Stimulated activated CD4-positive, alpha-beta T cell treated with anti-CD3 and anti-CD28 coated beads, Interleukin-1b, Interleukin-23, amount 100 ng/mL, for 1 hour (primary cell): ENCODE measurements at places on chromosomes 7 and 10.

GRCh38 chr10:69757553-69758309 is 44.0 kb upstream of the COL13A1 start:
- DNase-seq, result no peak

- no peak for DNase-seq
These were observed 262.1 kb downstream of the ATRNL1 start for GRCh38 chr10:115355162-115355760.

DNA sequence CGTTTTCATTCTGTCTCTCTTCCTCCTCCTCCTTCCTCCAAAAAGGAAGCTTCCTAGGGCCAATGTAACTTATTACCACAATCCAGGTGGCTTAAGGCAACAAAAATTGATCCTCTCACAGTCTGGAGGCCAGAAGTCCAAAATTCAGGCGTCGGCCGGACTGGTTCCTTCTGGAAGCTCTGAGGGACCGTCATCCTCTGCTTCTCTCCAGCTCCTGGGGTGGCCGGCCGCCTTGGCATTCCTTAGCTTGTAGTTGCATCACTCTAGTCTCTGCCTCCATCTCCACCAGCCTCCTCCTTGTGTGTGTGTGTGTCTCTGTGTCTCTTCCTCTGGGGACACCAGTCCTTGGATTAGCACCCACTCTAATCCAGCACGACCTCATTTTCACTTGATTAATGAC is 89.0 kb upstream of the NPTX2 start:
- no peak for DNase-seq

DNA sequence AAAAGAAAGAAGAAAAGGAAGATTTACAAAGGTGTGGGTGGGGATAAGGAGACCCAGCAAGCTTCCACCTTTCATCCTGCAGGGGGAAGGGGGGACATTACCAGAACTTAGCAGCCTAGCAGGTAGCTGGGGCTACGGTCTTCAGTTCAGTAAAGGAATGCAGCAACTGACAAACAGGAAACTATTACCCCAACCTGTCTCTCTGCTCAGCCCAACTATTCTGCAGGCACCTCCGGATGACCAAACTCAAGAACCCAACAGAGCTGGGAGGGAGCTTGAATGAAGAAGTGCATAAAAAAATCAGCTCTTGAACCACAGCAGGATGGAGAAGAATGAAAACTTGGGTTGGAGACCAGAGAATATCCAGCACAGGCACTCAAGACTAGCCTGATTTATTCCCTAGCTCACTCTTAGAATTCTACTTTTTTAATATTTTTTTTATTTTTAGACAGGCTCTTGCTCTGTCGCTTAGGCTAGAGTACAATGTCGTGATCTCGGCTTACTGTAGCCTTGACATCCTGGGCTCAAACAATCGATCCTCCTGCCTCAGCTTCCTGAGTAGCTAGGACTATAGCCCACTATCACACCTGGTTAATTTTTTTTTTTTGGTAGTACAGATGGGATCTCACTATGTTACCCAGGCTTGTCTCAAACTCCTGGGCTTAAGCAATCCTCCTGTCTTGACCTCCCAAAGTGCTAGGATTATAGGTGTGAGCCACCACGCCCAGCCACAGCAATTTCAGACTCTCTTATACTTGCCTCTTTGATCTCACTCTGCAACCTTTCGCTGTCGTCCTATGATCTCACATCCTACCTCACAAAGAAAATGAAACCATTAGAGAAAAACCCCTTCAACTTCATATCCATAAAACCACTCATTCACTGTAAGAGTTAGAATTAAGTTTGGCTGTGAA is 18.5 kb upstream of the C10orf67 start:
- no peak for DNase-seq

GRCh38 chr10:71244431-71245419 is 32.4 kb downstream of the UNC5B start:
- DNase-seq, result no peak

GRCh38 chr10:31272841-31273240 is 46.2 kb upstream of the ZEB1 start:
- DNase-seq, result no peak

GRCh38 chr10:86205306-86206239 is 161.0 kb downstream of the GRID1 start:
- no peak for DNase-seq

DNA sequence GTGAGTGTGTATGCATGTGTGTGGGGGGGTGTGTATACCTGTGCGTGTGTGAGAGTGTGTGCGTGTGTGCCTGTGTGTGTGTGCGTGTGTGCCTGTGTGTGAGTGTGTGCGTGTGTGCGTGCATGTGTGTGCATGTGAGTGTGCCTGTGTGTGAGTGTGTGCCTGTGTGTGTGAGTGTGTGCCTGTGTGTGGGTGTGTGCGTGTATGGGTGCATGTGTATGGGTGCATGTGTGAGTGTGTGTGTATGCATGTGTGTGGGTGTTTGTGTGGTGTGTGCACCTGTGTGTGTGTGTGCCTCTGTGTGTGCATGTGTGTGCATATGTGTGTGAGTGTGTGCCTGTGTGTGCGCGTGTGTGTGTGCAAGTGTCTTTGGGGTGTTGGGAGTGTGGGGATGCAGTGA is 6.4 kb downstream of the ANTXRL start:
- DNase-seq, result no peak

DNA sequence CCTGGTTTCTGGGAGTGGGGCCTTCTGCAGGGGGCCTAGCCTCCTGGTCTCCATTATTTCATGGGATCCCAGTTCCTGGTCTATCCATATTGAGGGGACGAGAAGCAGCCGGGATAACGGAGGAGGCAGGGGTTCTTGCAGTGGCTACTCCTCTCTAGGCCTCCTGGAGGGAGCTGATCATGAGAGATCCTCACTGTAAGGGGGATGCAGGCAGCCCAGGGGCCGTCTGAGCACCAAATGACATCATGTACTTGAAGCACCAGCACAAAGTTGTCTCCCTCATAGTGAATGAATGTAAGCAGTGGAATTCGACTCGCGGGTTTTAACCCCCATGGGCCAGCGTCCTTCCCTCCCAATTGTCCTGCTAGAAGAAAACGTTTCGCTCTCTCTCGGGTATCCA is 964 bp upstream of the ADCY1 start:
- DNase-seq, result no peak

DNA sequence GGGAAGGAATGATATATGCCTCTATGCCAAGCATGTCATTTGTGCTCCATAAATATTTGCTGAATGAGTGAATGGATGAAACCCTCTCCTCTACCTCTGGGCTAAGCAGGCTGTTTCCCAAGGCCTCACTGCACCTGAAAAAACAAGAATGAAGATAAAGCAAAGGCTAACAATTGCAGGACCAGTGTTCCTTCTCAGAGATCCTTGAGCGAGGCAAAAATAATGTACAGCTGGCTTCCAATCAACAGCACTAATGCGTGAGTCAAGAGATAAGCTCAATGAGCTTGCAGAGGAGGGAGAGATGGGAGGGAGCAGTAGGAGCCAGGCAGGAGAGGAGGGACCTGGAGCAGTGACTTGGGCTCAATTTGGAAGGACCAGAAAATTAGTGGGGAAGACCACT is 144.5 kb upstream of the NFE2L3 start:
- no peak for DNase-seq

- no peak for DNase-seq
These were observed 12.0 kb downstream of the INPP5F start for GRCh38 chr10:119737823-119738222.

DNA sequence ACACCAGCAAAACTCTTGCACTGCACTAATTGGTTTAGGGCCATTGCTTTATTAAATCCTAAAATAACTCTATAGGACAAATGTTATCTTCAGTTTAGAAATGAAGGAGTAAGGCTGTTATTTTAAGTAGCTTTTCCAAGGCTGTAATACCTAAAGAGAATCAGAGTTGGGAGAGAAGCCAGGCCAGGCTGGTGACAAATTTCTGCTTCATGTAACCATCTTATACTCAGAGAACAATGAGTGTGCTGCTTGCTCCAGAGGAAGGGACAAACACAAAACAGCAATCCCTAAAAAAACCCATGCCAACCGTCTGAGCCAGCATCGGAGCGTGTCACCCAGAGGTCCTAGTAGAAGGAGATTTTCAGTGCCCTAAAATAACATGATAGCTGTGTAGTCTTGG is 49.7 kb upstream of the TARP start:
- DNase-seq, result no peak

DNA sequence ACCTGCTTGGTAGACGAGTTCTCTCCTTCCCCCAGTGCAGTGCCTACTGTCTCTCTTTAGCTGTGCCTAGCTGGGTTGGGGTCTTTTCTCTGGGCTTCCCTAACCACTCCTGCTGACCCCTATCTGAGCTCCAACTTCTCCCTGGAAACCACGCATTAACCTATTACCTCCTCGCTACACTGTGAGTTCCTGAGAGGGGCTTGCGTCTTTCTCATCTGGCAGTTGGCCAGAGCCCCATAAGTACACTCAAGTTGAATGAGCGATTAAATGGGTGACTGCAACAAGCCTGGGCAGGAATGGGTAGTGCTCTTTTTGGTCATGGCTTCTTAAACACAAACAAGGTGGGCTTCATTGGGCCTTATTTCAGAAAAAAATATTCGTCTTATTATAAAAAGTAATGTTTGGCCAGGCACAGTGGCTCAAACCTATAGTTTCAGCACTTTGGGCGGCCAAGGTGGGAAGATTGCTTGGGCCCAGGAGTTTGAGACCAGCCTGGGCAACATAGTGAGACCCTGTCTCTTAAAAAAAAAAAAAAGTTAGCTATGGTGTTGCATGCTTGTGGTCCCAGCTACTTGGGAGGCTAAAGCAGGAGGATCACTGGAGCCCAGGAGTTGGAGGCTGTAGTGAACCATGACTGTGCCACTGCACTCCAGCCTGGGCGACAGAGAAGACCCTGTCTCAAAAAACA is 41.4 kb downstream of the SYPL1 start:
- DNase-seq, result no peak

GRCh38 chr10:91034494-91035159 is 113.7 kb upstream of the ANKRD1 start:
- no peak for DNase-seq

DNA sequence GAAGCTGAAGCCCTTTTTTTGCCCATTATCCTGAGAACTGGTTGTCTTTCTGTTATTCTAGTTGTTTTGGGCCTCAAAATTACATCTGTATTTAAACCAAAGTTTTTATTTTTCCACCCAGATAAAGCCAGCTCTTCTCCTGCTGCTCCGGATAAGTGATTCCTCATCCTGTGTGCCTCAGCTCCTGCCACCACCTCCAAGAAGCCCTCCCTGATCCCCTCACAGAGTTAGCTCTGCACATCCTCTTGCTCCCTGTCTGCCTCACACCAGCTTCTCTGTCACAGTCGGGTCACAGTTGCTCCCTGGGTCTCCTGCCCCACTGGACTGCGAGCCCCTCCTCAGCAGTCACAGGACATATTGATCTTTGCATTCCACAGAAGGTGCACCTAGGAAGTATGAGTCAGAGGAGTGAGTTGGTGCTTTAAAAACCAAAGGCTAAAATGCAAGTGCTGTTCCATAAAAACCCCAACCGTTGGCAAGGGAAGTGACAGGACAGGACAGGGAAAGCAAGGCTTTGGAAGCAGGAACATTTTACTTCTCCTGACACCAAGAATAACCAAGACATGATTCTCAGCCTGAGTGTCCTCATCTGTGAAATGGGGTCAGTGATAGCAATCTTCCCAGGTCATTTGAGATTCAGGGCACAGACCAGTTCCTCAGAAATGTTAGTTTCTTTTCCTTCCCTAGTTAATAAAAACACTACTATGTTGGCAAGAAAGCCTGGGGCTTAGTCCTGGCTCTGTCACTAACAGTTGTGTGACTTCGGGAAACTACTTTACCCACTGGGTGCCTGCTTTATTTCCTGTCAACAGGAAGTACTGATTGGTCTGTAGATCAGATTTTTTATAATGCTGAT is 36.5 kb upstream of the EEPD1 start:
- no peak for DNase-seq

- DNase-seq, result no peak
These were observed 16.9 kb upstream of the STMP1 start for GRCh38 chr7:135645296-135645904.
